ENCODE measurements at places on chromosomes 2 and 18.

- DNase-seq: no peak
Measured at GRCh38 chr2:237696461-237696860, 69.1 kb downstream of the LRRFIP1 start.

DNA sequence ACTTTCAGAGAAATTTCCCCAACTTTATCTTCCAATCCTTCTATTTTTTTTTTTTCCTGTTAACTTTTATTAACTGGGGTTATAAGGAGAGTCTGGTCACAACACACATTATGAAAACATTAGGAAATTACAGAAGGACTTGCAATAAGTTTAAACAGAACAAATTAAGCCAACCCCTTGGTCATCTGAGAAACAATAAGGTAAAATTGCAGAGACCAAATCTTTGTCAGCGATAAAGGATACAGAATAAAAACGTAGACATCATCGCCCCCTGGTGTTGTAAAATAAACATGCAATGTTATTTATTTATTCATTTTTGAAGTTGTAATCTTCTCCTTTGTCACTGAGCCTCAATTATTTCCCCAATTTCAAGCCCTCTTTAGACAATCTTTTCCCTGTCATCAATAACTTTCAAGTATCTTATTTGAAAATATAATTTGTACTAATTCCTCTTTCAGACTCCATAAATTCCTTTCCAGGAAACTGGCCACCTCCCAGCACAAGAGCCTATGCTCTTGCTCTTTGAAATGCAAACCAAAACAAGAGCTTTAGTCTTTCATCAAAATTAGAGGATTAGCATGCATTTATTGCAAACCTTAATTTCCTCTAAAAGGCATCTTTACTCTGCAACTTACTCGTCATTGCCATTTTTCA is 19.5 kb downstream of the G6PC2 start:
- peak; percentile 4 for DNase-seq

GRCh38 chr2:216498070-216498378 is 620 bp upstream of the RPL37A start:
- DNase-seq: no peak

GRCh38 chr2:115796078-115796477 is 1353.6 kb downstream of the DPP10 start:
- no peak for DNase-seq

DNA sequence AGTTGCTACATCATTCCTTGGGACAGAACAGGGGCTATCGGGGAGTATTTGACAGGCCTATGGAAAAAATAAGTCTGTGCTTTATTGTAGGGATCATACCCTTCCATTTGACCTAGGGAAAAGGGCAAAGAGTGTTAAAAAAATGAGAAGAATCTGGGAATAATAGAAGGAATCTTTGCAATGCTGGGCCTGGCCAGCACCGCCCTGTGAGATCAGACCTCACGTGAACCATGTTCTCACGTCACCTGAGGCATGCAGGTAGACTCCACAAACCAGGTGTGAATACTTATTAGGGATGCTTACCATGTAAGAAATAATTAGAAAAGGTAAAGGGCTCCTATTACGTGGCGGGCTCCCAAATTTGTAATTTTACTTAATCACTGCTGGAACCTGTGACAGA is 177.5 kb upstream of the GATA6 start:
- DNase-seq: no peak
